ENCODE measurements at places on chromosomes 2 and 18.

- DNase-seq: no peak
Measured at GRCh38 chr2:71792926-71793761, 339.8 kb downstream of the DYSF start.

- DNase-seq: no peak
Measured at GRCh38 chr2:203451689-203452088, 83.4 kb downstream of the RAPH1 start.

DNA sequence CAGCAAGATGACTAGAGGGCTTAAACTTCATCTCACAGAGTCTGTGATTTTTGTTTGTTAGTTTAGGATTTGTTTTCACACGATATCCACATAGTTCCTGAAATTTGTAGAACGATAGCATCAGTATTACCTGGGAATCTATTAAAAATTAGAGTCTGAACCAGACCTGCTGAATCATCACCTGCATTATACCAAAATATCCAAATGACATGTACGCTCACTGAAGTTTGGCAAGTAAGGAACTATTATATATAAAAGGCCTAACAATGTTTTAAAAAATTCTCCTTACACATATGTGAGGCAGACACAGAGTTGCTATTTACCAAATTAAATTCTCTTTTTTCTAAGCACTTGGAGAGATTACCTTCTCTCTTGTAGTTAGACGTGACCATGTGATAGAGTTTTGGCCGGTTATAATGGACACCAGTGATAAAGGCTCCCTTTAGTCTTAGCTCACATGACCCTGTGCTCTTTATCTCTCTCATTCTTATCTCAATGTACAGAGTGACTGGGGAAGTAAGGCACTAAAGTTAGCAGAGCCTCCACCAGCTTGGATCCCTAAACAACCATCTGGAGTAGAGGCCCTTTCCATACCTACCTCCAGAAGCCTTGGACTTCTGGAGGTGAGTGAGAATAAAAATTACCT, 363.1 kb downstream of the DSC3 start:
- no peak for DNase-seq

- no peak for DNase-seq
Measured at GRCh38 chr2:19484736-19485135, 126.3 kb upstream of the OSR1 start.

DNA sequence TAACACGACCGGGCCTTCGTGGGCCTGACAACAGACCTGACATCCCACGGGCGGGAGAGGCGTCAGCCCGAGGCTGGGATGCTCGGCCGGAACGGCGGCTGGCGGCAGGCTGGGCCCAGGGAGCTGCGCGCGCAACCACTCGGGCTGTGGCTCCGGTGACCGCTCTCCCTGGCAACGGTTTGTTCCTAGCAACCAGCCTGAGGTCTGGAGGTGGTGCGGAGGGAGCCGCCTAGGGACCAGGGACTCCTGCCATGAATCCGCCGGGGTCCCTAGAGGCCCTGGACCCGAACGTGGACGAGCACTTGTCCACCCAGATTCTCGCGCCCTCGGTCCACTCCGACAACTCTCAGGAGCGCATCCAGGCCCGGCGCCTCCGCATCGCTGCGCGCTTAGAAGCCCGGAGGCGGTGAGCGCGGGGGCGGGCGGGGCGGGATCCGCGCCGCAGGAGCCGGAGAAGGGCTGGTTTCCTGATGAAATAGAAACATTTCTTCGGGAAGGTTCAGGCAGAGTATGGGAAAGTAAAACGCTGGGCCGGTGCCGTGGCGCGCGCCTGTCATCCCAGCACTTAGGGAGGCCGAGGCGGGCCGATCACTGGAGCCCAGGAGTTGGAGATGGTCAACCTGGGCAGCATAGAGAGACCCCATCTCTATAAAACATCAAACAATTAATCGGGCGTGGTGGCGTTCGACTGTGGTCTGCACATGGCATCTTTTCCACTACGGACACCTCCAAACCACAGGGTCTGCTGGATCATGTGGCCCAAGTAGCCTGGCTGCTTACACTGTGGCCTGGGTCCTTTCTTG, at the start of gene DRC1:
Gene DRC1 (plus strand): TSS at position 182 of the 803 bp plus-strand sequence. CDS start 70 bp downstream, at position 252.
- no peak for DNase-seq

- DNase-seq: no peak
Measured at GRCh38 chr18:79575891-79576685, 103.5 kb upstream of the CTDP1 start.

DNA sequence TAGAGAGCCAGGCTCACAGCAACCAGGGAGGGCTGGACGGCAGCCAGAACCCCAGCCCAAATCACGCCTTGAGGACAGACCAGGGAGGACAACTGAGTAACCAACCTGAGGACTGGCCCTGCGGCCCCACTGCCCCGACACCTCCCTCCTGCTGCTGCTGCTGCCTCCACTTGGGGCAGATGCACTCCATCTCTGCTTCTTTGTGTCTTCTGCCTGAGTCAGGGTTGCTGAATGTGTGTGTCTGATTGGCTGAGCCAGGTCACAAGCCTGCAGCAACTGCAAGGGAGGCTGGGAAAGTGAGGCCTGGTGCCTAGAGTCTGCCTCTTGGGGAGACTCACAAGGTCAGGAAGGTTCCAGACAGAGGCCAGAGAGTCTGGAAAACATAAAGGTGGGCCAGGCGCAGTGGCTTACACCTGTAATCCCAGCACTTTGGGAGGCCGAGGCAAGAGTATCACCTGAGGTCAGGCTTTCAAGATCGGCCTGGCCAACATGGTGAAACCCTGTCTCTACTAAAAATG, 83.4 kb downstream of the ZFP36L2 start:
- no peak for DNase-seq

GRCh38 chr2:222000326-222000725, 298.5 kb downstream of the PAX3 start:
- DNase-seq: no peak

- no peak for DNase-seq
Measured at GRCh38 chr2:63591566-63592175, 2.9 kb downstream of the MDH1 start.

DNA sequence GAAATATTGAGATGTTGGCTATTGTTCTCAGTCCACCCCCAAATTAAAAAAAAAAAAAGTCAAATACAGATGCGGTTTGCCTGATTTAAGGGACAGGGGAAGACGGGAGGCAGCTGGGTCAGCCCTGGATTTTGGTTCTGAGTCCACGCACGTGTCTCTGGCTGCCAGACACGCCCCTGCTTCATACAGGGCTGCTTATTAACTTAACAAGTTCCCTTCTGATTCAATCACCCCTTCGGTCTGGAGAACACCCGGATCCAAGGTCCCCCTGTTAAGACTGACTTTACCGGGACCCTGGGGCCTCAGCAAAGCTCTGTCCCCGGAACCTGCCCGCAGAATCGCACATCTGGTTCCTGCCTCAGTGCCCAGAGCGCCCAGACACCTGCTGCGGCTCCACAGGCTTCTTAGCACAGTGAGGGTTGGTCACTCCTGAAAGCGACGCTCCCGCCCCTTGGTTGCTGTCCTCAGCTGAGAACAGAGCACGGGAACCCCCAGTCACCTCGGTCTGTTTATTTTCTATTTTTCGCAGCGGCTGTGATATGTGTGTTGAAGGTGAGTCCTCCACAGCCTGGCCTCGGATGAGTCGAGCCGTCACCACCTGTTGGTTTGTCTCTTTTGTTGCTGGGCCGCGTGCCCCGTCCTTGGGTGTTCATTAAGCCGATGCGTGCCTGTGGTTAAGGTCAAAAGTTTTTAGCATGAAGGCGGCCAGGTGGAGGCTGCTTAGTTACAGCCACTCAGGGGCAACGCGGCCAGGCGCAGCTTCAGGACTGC, 57.2 kb downstream of the RTP5 start:
- no peak for DNase-seq

DNA sequence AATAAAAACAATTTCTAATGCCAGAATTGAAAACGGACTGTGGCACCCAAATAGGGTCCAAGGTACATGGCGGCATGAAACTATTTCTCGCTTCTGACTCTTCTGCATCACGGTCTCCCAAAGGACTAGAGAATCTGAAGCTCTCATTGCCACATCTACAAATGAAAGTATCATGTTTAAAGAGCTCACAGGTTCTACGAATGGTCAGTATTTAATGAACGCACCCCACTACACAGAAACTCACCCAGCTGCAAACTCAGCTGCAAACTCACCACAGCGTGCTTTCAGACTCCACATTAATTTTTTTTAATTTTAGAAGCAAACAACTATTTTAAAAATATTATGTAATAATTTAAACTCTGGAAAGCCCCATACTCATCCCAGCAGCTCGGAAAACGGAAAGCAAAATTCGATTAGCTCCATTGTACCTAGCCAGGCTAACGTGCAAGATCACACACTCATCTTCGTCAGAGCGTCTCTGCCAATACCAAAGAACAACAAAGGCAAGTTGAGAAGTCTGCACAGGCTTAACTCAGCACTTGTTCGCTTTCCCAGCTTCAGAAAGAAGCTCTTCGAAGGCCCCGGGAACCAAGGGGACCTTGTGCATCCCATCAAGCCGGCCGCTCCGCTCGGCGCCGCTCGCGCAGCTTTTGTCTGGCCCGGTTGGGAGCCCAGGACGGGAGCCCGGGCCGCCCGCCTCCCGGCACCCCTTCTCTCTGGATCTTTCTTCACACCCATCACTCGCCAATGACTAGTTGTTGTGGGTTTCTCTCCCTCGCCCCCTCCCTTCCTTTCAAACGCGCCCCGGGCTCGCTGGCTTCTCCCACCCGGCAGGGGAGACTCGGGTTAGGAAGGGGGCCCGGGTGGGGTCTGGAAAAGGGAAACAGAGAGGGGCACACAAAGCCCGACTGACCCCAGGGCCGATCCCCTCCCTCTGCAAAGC, 785 bp downstream of the CLASP1 start:
- peak; percentile 10 for DNase-seq

DNA sequence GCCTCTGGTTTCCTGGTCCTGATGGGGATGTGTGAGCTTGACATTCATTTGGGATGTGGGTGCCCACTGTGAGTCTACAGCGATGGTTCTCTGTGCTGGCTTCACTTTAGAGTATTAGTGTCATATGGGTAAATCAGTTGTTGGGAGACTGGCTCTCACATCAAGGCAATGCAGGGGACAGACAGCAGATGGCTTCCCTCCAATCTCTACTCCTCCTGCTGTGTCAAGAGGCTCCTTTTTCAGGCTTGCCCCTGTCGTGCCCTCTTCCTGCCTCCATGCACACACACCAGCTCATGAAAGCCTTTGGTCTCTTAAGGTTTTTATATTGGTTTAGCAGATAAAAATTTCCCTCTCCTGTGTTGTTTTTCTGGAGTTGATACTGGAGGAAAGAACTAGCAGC, 315.6 kb downstream of the RDH14 start:
- no peak for DNase-seq

DNA sequence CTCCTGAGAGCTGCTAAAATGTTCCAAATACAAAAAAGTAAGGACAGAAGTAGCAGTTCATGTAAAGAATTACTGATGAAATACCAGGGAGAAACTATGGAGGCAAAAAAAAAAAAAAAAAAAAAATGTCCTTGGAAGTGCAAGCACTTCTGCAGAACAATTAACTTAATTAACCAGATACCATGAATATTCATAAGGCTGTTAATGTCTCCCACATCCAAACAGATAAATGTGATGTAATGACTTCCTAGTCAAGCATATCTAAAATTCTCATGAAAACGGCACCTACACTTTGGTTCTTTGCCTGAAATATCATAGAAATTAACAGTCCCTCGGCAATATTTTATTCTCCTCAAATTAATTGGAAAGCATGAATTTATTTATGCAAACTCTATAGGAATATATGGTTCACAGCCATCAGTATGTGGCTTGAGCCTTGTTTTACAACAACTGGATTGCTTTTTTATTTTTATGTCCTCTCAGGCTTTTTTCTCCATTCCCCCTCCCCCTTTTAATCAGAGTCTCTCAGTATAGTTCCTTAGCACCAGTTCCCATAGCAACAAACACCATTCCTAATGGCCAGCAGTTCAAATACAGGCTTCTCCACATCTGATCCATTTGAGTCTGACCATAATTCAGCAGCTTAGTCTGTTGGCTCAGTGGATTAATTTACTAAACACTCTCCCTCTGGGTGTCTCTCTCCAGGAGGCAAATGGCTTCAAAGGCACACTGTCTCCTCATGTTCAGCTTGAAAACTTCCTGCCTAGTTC, 97.1 kb downstream of the ITGA4 start:
- DNase-seq: no peak

DNA sequence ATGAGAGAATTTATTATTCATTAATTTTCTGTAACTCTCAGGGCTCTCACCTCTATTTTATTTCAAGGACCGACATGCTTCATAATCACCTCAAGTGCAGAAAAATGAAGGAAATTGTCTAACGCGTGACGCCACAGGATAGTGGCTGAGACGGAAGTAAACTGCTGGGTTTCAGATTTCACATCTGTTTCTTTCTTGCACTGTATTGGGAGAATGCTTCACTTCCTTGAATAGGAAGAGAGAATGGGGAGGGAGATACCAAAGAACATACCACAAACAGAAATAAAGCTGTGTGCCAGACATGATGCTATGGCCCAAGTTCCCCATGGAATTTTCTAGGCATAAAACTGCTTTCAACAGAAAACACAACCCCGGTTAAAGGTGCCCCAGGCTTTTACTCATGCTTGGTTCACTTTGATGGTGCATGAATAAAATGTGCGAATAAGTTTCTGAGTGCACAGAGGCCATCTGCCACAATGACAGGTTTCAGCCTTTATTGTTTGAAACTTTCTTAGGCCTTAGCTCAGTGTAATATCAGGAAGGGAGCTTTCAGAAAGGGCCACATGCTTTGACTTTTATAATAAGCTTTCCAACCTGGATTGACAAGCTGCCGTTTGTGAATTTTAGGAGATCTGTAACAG, 1116.4 kb downstream of the SOCS6 start:
- no peak for DNase-seq

DNA sequence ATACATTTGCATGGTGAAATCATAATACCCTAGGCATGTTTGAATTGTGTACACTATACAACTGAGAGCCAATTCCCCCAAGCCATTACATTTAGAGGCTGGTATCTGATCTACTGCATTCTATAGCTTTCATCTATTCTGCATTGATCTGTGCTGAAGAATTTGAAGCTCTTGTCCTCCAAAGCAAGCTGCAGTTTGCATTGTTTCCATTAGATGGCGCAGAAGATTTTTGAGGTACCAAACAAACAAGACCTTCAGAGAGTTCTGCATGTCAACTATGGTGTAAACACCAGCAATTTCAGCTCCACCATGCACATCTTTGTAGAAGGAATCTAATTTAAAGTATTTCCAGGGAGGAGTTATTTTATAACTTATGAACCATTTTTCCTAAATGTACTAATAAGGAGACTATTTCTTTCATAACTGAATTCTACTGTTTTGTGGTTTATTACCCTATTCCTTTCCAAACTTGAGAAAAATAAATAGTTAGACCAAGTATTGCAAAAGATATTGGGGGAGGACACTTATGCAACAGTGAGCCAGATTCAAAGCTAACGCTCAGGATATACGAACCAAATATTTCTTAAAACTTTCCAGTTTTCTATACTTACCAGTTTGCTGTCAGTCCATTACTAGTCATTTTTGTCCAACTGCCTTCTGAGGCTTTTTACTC, 761.8 kb upstream of the ACVR2A start:
- DNase-seq: peak; percentile 17

GRCh38 chr18:46332921-46333341, 228.7 kb downstream of the HAUS1 start:
- DNase-seq: no peak

GRCh38 chr2:144143294-144144151, 376.4 kb downstream of the ZEB2 start:
- no peak for DNase-seq

All from stimulated activated CD8-positive, alpha-beta memory T cell treated with anti-CD3 and anti-CD28 coated beads, Interleukin-7, amount 100 ng/mL, for 24 hours (primary cell).